ENCODE measurements at places on chromosomes 13 and 19.
A peak's percentile ranks its signal among the peaks of the same experiment; 100 is the strongest.

DNA sequence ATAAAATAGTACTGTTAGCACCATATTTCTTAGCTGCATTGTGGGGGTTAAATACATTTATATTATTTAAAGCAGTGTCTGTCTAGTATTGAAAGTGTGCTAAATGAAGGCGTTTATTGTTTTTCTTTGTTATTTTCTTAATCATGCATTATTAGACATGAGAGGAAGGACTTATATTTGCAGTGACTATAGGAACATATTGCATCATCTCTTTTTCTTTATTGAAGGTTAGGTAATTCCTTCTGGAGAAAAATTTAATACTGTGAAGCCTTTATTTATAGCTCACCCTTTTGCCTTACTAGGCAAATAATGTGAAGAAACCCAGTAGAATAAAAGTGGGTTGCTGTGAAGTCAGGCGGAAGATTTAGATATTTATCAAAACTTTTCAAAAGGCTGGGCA is 78.9 kb upstream of the ZNF420 start:
- no peak for DNase-seq

- DNase-seq = peak; percentile 46
These were observed 120.8 kb upstream of the ZNF507 start for GRCh38 chr19:32224371-32225244.

- no peak for DNase-seq
These were observed 11.2 kb downstream of the UNC13A start for GRCh38 chr19:17677002-17677401.

GRCh38 chr19:52566121-52566520 is 4.0 kb upstream of the ZNF701 start:
- DNase-seq = no peak

- DNase-seq = no peak
These were observed 37.6 kb upstream of the NFIC start for GRCh38 chr19:3328743-3329142.

- DNase-seq = peak; percentile 78
These were observed 26.8 kb downstream of the ZNF627 start for GRCh38 chr19:11624069-11624463.

DNA sequence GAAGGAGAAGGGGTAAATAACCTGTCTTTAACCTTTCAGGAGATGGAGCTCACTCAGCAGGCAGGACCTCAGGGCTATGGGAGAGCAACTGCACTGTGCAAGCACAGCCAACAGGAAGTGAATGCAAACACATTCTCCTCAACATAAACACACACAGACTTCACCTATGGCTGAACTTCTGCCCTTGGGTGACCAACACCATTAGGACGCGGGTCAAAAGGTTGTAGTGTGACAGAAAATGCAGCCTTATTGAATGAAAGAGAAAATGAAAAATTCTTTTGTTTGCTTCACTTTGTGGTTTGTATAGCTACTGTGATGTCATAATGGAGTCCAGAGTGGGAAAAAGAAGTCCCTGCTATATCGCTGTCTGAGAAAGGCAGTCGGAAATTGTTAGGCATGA is 323.0 kb downstream of the NDFIP2 start:
- DNase-seq = no peak

- no peak for DNase-seq
These were observed 7.1 kb upstream of the LILRA5 start for GRCh38 chr19:54319892-54320670.

DNA sequence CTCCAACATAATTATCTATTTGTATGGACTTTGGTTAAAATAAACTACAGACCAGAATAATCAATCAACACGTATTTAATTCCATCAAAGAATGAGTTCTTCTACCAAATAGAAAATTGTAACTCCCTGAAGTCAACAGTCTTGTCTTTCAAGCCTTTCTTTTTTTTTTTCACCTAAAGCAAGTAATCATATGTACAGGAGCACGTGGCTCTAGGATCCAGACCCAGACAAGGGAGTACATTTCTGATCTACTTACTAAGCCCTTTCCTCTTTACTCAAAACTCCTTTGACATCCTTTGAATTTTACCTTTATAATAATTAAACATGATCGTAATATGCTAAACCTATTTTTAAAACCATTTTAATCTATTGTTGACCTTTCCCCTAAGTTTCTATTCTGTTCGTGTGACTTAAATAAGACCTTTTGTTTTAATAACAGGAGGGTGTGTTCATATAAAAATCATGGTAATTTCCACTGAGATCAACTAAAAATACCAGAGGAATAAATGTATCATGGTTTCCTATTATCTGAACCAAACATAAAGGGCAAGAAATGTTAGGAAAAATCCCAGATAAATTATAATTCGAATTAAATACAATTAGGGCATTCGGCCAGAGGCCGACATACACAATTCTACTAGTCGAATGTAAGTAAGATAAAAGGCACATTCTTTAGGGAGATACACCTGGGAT is 1.7 kb downstream of the SLC7A1 start:
- DNase-seq = no peak

GRCh38 chr13:111270126-111270525 is 50.3 kb upstream of the TEX29 start:
- no peak for DNase-seq

GRCh38 chr19:17234911-17235299 is 8.9 kb downstream of the OCEL1 start:
- DNase-seq = peak; percentile 67
